CD4-positive, alpha-beta T cell (primary cell): ENCODE measurements at places on chromosomes 1 and 21.

GRCh38 chr1:7317888-7318287, 453.2 kb upstream of the VAMP3 start:
- no peak for DNase-seq

- DNase-seq, result peak; percentile 65
Observed at GRCh38 chr1:3453203-3453761, 1.2 kb upstream of the ARHGEF16 start.

GRCh38 chr1:18479454-18479853, 1.3 kb upstream of the KLHDC7A start:
- no peak for DNase-seq

- no peak for DNase-seq
Observed at GRCh38 chr1:39907528-39908453, 6.1 kb upstream of the MYCL start.

DNA sequence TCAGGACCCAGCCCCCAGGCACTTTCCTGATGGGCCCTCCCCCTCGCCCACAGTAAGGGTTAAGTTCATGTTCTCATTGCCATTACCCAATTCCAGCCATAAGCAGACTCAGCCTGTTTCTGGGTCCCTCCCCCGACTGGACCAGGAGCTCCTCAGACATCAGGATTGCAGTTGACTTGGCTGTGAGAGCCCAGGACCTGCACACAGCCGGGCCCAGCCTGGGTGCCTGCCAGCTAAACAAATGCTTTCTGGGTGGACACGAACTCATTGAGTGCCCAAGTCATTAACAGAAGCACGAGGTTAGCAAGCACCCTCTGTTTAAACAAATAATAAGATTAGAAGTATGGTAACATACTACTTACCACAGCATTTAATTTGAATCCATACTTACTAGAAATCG, 147.9 kb upstream of the POU3F1 start:
- no peak for DNase-seq

GRCh38 chr1:54588377-54588776, 34.9 kb downstream of the FAM151A start:
- DNase-seq, result no peak

DNA sequence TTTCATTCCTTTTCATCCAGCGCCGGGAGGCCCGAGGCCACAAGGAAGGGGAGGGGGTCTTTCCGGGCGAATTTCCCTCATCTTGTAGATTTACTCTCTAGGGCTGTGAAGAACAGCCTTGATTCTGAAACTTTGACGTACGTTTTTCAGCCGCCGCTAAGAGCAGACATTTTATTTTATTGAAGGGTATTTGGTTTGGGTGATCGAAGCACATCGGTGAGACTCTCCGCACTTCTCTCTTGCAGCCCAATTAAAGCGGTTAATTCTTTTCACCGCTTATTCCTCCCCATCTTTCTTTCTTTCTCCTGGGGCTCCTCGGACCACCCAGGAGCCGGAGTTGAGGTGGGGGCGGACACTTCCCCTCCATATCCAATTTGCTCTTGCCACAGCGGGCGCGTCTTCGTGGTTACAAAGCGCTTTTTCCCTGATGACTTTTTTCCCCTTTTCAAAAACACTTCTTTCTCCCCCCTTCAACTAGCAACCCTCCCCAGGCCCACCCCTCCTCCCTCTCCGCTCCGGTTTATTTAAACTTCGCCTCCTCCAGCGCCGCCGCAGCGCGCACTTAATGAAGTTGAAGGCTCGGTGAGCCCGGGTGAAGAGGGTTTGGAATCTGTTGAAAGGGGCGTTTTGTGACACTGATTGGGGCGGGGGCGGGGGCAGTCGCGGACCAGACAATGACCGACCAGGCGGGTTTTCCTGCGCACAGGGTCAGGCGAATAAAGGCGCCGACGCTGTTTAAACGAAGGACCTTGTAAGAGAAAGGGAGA, 5.9 kb downstream of the FOXD2 start:
- DNase-seq, result no peak

DNA sequence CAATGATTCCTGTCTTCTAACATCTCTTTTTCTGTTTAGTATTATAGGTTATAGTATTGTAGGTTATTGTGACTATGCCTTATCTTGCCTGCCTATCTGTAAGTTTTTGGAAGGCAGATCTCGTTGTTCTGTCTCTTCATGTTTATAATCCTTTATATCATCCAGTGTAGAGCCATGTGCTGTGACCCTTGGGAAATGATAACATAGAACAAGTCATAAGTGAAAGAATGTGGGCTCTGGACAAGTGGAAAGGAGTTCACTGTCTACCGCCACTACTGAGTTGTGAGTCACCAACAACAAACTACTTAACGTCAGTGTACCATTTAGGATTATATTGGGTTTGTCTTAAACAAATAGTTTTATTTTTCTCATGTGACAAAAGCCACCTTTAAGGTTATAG, 139.3 kb downstream of the LYPLAL1 start:
- no peak for DNase-seq

- no peak for DNase-seq
Observed at GRCh38 chr1:159187033-159187432, 15.6 kb downstream of the CADM3 start.

DNA sequence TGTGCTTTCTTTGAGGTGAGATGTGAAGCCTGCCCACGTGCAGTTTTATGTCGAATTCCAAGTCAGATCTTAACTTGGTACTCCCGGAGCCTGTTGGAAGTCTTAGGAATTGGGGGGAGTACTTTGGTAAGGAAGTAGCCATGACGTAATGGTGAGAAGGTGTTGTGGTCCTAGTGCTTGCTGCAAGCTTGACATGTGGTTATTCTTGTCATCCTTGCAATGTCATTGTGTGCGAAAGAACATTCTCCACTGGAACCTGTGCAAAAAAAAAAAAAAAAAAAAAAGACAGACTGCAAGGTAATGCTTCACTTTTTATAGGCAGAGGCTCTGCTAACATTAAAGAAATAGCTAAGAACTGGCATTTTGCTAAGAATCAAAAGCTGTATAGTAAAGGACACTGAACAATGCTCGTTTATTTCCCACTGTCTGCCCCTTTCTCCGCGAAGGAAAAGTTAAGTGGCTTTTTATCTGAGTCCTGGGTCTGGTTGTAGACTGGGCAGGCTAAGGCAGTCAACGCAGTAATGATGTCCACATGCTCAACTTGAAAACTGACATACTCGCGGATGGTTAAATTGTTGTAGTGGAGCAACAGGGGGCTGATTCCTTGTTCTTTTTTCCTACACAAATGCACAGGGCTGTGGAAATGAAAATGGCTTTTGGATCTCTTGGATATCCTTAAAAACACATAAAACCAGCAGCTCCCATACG, 2.1 kb downstream of the KAZN start:
- no peak for DNase-seq

DNA sequence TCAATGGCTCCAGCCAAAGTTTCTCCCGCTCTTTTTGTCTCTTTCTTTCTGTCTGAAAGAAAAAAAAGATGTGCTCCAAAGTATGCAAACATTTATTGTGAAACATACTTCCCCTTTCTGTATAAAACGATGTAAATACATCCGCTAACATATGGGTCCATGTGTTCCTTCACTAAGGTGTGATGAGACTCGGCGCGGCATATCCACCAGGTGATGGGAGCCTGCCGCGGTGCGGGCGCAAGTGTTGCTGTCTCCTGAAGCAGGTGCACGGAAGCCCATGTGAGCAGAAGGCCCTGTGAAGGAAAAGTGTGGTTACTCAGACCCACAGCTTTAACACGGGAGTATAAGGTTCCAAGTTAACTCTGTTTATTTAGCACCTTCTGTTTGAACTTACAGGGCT, 466.6 kb upstream of the C1orf87 start:
- DNase-seq, result no peak

GRCh38 chr1:93715529-93716126, 34.0 kb upstream of the BCAR3 start:
- DNase-seq, result no peak

DNA sequence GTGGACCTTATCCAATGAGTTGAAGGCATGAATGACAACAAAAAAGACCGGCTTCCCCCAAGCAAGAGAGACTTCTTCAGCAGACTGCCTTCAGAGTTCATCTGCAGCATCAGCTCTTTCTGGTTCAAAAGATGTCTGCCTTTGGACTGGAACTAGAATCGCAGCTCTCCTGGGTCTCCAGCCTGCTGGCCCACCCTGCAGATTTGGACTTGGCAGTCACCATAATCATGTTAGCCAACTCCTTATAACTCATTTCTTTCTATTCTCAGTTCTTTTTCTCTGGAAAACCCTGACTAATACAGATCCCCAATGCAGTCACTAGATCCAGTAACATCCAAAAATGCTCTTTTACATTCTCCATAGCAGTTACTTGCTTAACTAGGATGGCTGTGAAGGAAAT, 89.2 kb upstream of the MARK1 start:
- DNase-seq, result no peak

GRCh38 chr1:78005755-78006154, 1.0 kb downstream of the DNAJB4 start:
- no peak for DNase-seq

DNA sequence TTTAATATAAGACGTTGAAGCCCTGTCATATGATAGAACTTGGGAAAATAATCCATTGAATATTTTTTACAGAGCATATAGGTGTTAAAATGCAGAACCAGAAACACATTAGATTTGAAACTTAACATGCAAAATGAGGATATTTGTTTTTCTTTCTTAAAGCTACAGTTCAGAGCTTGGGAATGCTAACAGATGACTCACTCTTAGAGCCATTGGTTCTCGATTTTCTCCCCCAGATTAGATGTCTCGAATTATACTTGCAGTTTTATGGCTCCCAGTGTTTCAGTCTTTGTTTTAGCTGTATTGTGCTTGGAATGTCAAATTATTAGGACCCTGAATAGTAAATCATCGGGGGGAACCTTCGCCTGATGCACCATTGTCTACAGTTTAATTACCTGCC, 575.7 kb upstream of the ZP4 start:
- DNase-seq, result no peak

DNA sequence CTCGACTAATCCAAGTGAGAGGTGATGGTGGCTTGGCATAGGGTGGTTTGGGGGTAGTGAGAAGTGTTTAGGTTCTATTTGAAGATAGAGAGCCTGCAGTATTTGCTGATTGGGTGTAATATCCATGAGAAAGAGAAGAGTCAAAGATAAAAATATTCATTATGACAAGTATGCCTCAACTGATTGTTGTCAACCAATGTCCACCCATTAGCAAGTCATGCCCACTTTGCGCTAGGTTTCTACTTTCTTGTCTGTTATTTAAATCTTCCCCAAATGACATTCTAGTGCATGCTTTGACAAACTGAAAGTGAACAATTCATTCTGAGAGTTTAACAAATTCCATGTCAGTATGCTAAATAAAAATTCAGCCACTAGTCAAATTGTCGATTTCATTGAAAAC, 3.8 kb upstream of the XCL1 start:
- DNase-seq, result no peak

- no peak for DNase-seq
Observed at GRCh38 chr1:36968730-36969129, 65.6 kb downstream of the GRIK3 start.

GRCh38 chr1:172141341-172141881, 279.1 kb upstream of the C1orf105 start:
- no peak for DNase-seq

- no peak for DNase-seq
Observed at GRCh38 chr1:192703283-192704206, 67.6 kb downstream of the RGS13 start.

- DNase-seq, result no peak
Observed at GRCh38 chr1:84163123-84163931, 19.3 kb downstream of the PRKACB start.

- DNase-seq, result no peak
Observed at GRCh38 chr1:109404838-109405237, 7.1 kb upstream of the SORT1 start.

DNA sequence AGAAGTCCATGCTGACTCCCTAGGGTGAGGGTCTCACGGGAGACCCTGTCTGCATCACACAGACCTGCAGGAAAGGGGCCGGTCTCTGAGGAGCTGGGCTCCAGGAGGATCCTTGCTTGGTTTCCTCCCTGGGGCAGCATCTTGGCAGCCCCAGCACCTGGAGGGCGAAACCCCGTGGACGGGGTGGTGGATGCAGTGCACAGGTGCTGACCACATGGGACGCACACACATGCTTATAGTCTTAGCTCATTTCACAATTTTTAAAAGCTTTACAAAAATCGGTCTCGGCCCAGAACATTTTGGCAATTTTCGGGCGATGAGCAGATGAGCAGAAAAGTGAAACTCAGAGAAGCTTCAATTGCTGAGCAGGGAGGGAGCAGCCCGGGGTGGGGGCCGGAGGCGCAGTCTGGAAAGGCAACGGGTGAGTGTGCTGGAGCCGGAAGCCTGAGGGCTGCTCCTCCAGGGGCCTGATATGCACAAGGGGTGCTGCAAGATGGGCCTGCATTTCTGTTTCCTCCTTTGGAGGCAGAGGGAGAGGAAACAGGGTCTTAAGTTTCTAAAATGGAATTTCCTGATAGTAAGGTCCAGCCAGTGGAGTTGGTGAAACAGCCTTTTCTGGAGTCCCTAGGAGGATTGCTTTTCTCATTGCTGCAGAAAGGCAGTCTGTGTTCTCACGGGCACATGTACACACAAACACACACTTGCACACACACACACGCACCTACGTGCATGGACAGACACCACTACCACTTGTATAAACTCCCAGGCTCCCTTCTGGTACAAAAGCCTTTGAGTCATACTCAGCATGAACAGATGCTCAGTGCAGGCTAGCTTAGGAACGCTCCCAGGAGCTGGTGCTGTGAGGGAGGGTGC, 60.6 kb downstream of the SCCPDH start:
- no peak for DNase-seq

DNA sequence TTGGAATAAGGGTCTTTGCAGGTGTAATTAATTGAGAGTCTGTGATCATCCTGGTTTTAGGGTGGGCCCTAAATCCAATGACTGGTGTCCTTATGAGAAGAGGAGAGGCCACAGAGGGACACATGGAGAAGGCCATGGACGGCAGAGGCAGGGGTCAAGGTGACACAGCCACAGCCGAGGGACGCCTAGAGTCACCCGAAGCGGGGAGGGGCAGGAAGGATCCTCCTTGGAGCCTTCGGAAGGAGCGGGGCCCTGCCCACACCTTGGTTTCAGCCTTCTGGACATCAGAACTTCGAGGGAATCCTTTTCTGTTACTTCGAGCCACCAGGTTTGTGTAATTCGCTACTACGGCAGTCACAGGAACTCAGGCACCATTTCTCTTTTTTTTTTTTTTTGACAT, 31.1 kb downstream of the RRP1 start:
- DNase-seq, result no peak
